ENCODE measurements at places on chromosomes 3 and 15.

- DNase-seq, result no peak
These were observed 25.4 kb downstream of the XXYLT1 start for GRCh38 chr3:195245531-195245951.

DNA sequence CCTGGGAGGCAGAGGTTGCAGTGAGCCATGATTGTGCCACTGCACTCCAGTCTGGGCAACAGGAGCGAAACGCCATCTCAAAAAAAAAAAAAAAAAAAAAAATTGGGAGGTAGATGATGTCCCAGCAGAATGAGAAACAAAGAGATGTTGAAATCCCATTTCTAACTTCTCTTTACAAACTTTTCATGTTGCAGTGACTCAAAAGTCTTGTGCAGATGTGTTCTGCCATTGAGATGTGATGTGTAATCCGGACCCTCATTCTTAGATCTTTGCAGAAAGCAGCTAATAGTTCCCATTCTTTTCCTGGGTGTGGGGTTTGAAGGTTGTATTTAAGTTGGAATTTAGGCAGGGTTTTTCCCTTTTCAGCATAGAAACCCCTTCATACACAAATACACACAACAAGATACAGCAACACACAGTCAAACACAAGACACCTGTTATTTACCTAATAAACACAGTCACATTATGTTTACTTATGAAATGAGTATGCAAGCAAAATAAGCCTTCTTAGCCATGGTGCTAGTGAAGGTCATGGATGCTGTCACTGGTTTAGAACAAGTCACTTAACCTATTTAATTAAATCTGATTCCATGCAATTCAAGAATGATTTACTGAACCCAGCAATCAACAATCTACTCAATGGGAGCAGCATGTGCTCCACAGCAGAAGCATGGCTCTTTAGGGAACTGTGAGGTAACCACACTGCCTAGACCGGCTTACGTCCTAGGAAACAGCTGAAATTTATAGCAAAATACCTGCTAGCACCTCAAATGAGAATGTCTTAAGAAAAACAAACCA is 14.9 kb downstream of the SIAH2 start:
- DNase-seq, result no peak

DNA sequence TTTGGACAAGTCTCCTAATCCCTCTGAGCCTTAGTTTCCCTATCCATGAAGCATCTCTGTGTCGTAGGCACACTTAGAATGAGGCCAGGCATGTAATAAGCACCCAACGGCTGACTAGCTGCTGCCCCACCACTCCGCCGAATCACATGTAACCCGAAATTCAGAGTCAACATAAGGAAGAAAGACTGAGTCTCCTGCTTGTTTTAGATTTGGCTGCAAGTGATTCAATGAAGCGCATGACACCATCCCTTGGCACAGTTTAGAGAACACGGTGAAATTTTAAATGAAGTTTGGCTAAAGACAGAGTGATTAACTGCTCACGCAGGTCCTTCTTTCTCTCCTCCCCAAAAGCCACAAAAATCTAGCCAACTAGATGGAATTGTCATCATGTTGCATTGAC is 279.2 kb downstream of the TLE3 start:
- DNase-seq, result no peak

- no peak for DNase-seq
These were observed 408.2 kb downstream of the LPP start for GRCh38 chr3:188562144-188562543.

GRCh38 chr3:172690936-172691335 is 19.9 kb downstream of the NCEH1 start:
- DNase-seq, result no peak

DNA sequence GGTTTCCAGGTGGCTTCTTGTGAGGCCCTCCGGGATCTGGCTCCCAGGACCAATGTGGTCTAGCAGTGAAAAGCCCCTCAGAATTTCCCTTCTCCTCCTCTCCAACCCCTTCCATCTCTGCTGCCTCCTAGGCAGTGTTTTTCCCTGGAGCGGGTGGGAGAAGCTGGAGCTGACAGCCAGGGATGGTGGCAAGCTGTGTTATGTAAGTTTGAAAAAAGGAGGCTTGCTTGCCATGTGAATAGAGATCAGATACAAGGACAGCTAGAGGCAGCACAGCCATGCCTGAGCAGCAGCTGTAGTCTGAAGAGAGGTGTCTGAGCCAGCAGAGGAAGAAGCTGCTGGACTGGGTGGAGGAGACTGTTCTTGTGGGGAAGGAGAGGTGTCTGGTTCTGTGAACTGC is 20.6 kb downstream of the SNAPC5 start:
- no peak for DNase-seq

All from stimulated activated CD4-positive, alpha-beta T cell treated with anti-CD3 and anti-CD28 coated beads, Interleukin-1b, Interleukin-23, amount 100 ng/mL, for 1 hour (primary cell).